ENCODE measurements at places on chromosomes 7 and 10.

DNA sequence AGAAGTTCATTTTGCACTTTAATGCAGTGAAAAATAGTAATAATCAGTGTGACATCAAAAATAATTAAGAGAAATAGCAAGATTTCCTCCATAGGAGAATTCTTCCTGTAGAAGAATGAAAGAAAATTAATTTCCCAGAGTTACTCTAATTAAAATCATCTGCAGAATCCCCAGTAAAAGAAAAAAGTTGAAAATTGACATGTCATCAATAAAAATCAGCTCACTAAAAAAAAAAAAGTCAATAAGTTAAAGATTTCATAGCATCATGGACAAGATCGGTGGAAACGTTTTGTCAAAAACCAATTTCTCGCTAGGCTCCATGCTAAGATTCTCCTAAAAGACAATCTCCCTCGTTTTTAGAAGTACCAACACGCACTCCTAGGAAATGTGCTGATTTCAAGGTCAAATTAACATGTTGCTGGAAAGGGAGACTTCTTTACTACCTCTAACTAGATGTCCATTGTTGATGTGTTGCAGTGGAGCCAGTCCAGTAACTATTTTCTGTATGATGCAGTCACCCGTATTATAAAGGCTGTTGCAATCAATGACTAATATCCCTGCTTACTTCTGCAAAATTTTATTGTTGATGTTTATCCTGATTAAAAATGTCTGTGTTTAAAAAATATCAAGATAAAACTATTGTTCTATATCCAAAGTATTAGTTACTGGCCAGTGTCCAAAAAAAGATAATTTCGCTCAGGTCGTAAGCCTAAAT is 591.9 kb upstream of the MGMT start:
- DNase-seq = no peak

- no peak for DNase-seq
Observed at GRCh38 chr10:23742807-23743206, 303.9 kb downstream of the OTUD1 start.

DNA sequence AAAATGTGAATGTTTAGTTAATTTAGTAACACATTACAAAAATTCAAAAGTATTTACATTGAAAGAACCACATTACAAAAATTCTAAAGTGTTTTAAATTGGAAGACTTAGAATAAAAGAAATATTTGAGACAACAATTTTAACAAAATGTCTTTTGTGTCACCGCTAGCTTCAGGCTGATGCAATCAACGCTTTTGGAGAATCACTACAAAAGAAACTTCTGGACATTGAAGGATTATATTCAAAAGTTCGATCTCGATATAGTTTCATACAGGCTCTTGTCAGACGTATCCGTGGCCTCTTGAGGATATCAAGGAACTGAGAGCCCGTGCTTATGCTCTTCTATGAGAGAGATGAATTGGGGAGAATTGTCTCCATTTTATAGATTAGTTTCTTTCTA is 14.1 kb upstream of the STMP1 start:
- no peak for DNase-seq

DNA sequence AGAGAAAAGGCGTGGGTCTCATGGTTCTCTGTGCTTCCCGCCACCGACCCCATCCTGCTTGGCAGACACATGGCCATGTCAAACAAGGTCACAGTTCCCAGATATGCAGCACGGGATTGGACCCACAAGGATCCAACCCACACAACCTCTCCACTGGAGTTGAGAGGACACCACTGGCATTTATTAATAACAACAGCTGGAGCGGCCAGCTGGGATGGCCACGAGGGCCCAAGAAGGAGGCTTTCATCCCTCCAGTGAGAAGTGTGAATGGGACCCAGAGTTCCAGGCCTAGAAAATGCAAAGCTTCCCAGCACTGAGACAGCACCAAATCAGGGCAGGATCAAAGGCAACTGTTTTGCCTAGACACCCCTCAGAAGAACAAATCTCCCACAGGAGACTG is 31.5 kb downstream of the FGFR2 start:
- DNase-seq = no peak

DNA sequence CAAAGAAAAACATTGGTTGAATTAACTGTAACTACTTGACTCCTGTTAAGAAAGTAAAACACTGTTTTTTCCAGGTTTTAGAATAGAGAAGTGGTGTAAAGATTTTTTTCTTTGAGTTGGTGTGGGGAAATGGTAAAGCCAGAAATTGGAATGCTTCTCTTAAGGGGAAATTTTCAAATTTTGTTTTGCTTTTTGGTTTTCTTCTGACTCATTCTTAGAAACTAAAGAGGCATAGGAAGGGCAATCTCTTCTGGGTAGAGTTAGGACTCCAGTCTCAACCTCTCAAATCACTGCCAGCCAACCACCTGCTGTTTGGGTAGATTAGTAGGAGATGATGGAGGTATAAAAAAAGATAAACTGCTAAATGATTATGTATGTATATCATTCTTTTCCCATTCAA is 47.7 kb upstream of the STRIP2 start:
- DNase-seq = no peak

- DNase-seq = no peak
Observed at GRCh38 chr7:49706106-49706505, 67.3 kb upstream of the VWC2 start.
